ENCODE measurements at places on chromosomes 2 and 18. TPM values are rescaled to one million over a fixed set of nuclear protein-coding genes. Genes with fewer than 3 reads are reported as not detected.

Gene RESP18
- not detected for total RNA-seq

Gene COL3A1
- 106 TPM for total RNA-seq

Gene OTX1
- not detected for total RNA-seq

Gene CPO
- total RNA-seq = not detected

Gene CRYGC
- not detected for total RNA-seq

Gene KRCC1
- 23.5 TPM for total RNA-seq

Gene GRHL1
- total RNA-seq = not detected

Gene IRS1
- total RNA-seq = 5.6 TPM

Gene FAM228A
- not detected for total RNA-seq

Gene DNAJC5G
- total RNA-seq = not detected

Gene MYOM1
- total RNA-seq = 0.05 TPM

Gene SLC11A1
- 0.03 TPM for total RNA-seq

Gene GALR1
- not detected for total RNA-seq

Gene CIB4
- not detected for total RNA-seq

Gene SPEG
- total RNA-seq = 12.6 TPM

Gene RNASEH1
- total RNA-seq = 26.0 TPM

Gene TRABD2A
- total RNA-seq = 20.9 TPM

Gene C2orf42
- total RNA-seq = 5.4 TPM

Gene HOXD1
- not detected for total RNA-seq

Gene DDX1
- 126 TPM for total RNA-seq

Gene MDH1B
- total RNA-seq = 11.4 TPM

Gene SP100
- 69.0 TPM for total RNA-seq

Gene ZNF804A
- total RNA-seq = 3.6 TPM

Gene DPP4
- 0.53 TPM for total RNA-seq

Gene MBD5
- total RNA-seq = 4.1 TPM

Gene CD8B2
- not detected for total RNA-seq

Gene PDE1A
- total RNA-seq = 7.0 TPM

Gene COL4A3
- 0.20 TPM for total RNA-seq

Gene KRTCAP3
- not detected for total RNA-seq

Gene GAREM2
- 0.33 TPM for total RNA-seq

Gene TLX2
- 0.07 TPM for total RNA-seq

Gene CLIP4
- total RNA-seq = 15.3 TPM

Gene LOXHD1
- not detected for total RNA-seq

Gene CCDC195
- not detected for total RNA-seq

Gene TRIM54
- 2.1 TPM for total RNA-seq

Gene MROH2A
- total RNA-seq = not detected

Gene KCNIP3
- total RNA-seq = 14.1 TPM

Gene TMEM169
- total RNA-seq = not detected

Gene IL18RAP
- total RNA-seq = not detected

Gene RTP5
- total RNA-seq = not detected

Gene AGBL5
- 19.0 TPM for total RNA-seq

Gene LCT
- total RNA-seq = not detected

Gene CYP26B1
- 5.4 TPM for total RNA-seq

Gene SLC8A1
- 11.1 TPM for total RNA-seq

Gene CYTIP
- not detected for total RNA-seq

Gene IL36A
- not detected for total RNA-seq

Gene CNGA3
- total RNA-seq = not detected

Gene LIMS3
- 0.26 TPM for total RNA-seq

Gene CDK15
- total RNA-seq = 6.5 TPM

Gene GDF7
- not detected for total RNA-seq

Gene UGT1A5
- not detected for total RNA-seq
